ENCODE measurements at places on chromosomes 4 and X.

GRCh38 chrX:138708268-138708667 lies 3.2 kb downstream of the FGF13 start:
- DNase-seq: no peak

GRCh38 chr4:107562316-107562715 lies 157.7 kb downstream of the PAPSS1 start:
- DNase-seq: no peak

- DNase-seq: no peak
These were observed 57.8 kb downstream of the APBB2 start for GRCh38 chr4:41156574-41156973.

- peak; percentile 39 for DNase-seq
These were observed 42.8 kb downstream of the HTT-AS start for GRCh38 chr4:3031357-3032082.

GRCh38 chr4:187294861-187295260 lies 571.2 kb upstream of the FAT1 start:
- no peak for DNase-seq

DNA sequence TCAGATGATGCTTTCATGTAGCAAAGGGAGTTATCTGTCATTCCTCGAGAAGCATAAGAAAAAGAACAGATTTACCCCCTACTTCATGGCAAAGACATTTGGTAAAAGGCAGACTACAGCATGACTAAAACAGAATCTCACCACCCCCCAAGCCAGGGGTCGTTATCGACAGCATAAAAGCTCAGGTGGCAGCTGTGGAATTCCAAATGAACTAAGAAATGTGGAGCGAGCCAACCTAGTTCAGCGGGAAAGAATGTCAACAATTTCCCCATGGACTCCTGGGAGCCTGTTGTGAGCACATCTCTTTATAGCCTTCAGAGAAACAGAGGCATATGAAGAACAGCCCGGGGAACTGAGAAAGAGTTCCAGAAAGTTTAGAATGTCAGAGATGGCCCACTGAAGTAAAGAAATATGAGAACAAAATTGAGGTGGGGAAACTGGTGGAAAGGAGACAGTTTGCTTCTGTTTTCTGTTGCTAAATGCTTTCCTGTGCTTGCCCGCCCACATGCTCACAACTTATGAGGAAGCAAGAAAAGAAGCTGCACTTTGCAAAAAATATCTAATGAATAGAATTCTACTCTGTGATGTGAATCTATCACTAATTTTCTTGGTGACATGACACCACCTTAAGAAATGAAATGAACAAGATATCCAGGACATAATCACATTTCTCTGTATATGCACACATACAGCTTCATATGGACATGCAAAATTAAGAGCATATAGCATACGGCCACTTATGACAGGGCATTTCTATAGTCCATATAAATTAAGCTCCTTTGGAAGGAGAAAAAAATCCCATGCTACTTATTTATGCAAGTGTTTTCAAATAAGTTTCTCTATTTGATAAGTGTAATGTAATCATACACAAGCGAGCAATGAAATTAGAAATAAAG lies 135.3 kb upstream of the MID1 start:
- no peak for DNase-seq

GRCh38 chr4:26404743-26405206 lies 84.0 kb downstream of the RBPJ start:
- DNase-seq: no peak

DNA sequence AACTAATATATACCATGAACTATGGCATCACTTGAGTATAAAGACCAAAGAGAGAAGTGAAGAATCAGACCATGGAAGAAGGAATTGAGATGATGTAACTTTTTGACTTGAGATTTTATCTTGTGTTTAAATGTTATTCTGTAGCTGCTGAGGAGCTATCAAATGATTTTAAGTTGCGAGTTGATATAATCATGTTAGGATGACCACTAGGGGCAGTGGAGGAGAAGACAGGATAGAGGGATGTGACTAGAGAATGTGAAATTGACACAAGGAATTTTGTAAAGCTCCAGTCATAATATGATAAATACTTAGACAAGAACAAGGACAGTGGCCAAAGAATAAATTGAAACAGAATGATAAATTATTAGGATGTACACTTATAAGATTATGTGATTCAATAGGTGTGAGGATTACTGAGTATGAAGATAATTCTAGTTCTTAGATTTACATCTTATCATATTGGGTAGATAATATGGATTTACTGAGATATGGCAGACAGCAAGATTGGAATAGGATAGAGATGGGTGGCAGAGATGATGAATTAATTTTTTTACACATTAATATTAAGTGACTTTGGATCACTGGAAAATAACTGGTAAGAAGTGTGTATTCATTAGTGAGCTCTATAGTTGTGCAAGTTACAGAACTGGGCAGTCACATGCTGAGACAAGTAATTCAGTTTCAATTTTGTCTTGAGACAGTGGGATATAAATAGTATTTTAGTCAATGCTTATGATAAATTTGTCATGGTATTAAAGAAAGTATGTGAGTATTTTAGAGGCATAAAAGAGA lies 816.0 kb upstream of the PCDH10 start:
- no peak for DNase-seq

DNA sequence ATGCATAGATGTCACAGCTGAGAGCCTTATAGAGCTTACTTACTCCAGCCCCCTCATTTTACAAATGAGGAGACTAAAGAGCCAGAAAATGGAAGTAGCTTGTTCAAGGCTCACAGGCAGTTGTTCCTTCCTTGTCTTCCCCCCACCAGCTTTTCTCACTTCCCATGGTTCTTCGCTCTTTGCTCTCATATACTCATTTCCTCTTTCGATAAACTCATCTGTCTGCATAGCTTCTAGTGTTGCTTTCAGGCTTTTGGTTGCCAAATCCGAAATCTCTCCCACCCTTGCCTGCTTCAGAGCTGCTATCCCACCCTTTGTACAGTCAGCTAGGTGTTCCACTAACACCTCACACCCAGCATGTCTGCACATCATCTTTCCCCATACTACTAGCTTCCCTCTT lies 25.0 kb upstream of the GJB1 start:
- DNase-seq: no peak

DNA sequence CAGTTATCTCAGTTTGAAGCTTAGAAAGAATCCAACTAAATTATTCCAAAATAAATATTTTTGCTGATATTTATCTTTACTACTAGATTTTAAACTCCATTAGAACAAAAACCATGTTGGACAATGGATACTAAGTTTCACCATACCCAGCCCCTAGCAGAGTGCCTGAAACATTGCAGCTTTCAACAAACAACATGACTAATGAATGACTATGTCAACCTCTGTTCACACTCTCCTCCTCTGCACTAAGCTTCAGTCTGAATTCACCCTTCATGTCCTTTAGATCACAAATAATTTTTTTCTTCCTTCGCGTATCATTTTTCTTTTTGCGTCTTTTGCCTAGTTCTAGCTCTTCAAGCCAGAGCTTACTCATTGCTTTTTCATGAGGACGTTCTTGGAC lies 315.2 kb downstream of the PCDH10 start:
- DNase-seq: no peak

DNA sequence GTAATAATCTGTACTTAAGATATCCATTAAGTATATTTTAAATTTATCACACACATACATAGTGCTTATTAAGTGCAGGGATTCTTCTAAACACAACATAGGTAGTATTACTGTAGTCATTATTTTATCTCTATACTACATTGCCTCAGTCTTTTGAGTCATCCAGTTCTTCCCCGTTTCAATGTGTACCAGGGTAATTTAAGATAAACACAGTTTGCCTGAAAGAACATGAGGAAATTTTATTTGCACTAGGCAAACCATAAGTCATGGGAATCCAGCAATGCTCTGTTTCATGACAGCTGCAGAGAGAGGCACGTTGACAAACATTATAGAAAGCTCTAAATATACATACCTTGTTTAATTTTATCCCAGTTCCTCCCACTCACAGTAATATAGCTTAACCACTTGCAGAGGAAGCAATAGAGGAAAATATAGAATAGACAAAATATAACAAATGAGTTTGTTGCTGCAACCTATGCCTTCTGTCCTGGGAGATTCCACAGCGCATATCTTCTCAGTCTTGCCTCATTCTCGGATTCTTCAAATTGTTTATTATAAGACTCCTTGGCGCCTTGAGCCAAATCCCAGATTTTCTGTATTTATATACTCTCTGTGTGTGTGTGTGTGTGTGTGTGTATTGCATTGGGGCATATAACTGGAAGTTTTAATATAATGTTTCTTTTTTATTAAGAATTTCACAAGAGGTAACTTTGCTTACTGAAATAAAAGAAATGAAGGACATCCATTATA lies 258.6 kb downstream of the FAM133A start:
- DNase-seq: no peak

GRCh38 chrX:29867971-29868370 lies 347.4 kb upstream of the MAGEB2 start:
- no peak for DNase-seq

GRCh38 chr4:16457944-16458343 lies 231.7 kb upstream of the TAPT1 start:
- DNase-seq: no peak

GRCh38 chr4:53614591-53614990 lies 23.3 kb upstream of the LNX1 start:
- no peak for DNase-seq

- peak; percentile 45 for DNase-seq
These were observed 59.9 kb downstream of the GSPT2 start for GRCh38 chrX:51802917-51803688.

DNA sequence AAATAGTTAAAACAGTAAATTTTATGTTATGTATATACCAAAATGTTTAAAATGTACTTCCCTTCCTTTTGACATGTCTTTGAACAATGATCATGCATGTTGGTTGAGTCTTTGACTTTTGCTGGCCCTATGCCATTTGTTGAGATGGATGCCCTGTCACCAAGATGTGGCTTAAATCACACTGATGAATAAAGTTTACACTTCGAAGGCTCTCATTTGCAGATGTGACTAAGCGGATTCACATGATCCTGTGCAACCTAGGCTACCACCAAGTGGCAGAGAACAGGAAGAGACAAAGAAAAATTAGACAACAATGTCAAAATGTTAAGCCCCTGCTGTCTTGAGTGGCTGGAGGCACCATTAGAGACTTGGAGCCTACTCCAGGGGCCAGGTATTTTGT lies 139.9 kb downstream of the RAB28 start:
- no peak for DNase-seq

DNA sequence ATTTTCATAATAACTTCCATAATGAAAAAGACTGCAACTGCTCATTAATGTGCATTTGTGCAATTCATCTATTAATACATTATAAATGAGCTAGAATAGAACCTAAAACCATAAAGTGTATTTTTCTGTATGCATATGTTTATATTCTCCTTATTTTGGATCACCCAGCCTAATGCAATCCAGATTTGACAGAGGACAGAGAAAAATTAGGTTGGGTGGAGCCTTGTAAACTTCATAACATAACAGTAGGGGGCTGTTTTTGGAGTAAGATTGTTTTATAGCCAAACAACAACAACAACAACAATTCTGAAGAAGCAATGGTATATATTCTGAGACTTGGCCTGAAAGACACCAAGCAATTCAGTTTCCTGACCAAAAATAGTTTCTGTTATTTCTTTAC lies 615.3 kb upstream of the SLIT2 start:
- no peak for DNase-seq

DNA sequence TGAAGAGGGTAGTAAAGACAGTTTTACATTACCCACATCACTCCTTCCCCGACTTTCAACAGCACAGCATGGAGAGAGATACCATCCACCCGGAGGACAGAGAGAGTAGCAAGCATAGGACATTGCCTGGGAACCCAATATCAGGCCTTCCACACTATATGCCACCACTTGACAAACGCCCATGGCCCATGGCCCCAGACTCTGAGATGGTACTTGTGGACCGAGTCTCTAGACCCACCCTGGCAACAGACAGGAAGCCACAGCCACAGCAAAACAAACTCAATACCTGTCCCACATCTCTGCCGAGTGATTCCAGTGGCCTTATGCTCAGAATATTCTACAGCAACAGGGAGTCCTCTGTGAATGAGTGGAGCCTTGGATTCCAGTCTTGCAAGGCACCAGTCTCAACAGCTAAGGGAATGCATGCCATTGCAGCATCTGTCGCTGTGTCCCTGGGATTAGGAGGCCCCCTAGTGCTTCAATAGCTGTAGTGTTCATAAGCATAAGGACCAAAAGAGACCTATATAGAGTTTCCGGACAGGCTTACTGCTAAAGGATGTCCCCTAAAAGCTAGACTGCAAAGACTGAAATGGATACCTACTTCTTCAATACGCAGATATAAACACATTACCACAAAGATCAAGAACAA lies 14.7 kb upstream of the CT55 start:
- peak; percentile 4 for DNase-seq

DNA sequence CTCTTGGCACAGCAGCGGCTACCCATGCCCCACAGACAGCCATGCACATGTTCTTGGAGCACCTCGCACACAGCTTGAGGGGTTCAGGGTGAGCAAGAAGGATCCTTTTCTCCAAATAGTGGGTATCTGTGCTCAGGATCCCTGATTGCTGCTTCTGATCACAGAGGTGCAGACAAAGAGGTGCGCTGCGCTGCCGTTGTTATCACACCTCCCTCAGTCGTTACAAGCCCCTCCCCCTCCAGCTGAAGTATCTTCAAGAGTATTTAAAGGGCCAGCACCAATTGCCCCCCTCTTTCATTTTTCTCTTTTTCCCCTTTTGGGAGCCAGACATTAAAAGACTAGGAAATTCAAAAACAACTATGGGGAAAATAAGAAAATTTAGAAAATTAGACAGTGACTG lies 44.3 kb downstream of the NELFA start:
- no peak for DNase-seq

DNA sequence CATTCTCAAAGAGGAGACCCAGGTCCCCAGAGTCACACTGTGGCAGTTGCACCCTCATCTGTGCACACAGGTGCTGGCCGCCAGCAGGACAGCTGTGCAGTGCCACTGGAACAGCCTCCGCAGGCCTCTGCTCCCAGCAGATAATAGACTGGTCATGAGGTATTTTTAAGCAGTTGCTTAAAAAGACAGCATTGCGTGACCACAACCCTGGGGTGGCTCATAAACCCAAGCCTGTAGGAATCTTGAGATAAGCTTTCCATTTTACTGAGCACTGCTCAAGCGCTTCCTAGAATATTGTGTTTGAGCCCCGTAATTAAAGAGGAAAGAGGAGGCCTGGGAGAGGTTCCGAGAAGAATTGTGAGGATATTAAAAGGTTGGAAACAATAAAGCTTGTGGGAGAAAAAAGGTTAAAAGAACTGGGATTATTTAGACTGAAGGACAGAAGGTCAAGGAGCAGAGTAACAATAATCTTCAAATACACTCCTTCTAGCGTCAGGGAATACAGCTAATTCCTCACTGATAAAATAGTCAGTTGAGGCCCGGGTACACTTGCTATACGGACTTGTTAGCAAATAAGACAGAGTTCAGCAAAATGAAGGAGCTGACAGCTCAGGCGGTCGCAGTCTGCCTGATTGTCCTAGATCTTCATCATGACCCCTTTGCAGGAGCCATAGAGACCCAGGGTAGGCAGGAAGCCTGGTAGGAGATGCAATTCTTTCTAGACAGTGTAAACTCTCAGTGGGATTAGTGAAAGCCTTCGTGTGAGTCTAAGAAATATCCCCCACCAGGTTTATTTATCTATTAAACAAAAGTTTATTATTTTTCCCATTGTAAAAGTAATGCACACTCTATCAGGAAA lies 86.2 kb upstream of the KIT start:
- no peak for DNase-seq

Measured in NCI-H2029 (cell line).